GM18507 (cell line): ENCODE measurements at places on chromosomes 5 and 9.
A peak's percentile ranks its signal among the peaks of the same experiment; 100 is the strongest.

- DNase-seq: no peak
These were observed 145.9 kb downstream of the ROR2 start for GRCh38 chr9:91803970-91804752.

DNA sequence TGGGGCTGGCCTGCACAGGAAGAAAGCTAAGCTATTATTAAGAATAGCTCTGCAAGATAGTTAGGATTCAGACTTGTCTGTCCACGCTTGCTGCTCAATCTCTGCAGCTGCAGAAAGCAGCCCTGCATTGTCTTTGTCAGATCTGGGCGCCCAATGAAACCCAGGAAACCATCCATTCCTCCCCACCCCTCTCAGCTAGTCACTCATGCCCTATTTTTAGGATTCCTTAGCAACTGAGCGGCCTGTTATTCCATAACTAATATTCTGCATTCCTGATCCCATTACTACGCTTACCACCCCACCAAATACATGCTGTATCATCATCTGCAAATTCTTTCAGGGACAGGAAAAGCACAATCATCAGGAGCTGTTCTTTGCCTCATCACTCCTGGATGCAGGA is 52.9 kb upstream of the APC start:
- DNase-seq: no peak

DNA sequence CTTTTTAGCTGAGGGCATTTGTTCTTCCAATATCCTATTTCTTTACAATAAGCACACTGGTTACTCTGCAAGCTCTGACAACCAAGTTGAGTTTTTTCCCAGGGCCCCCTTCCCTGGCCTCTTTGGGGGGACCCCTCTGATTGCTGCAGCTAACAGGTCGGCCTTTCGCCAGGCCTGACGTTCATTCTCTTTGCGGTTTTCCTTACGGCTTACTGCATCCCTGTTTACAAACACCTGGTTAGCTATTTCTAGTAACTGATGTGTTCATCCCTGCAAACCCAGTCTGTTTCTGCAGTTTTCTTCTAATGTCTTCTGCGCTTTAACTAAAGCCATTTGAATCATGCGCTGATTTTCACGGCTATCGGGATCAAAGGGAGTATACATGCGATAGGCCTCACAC is 37.5 kb upstream of the PPP1R26 start:
- DNase-seq: no peak

GRCh38 chr5:32290922-32291321 is 21.8 kb downstream of the MTMR12 start:
- DNase-seq: no peak

GRCh38 chr9:133509179-133510083 is 15.3 kb downstream of the MYMK start:
- no peak for DNase-seq

DNA sequence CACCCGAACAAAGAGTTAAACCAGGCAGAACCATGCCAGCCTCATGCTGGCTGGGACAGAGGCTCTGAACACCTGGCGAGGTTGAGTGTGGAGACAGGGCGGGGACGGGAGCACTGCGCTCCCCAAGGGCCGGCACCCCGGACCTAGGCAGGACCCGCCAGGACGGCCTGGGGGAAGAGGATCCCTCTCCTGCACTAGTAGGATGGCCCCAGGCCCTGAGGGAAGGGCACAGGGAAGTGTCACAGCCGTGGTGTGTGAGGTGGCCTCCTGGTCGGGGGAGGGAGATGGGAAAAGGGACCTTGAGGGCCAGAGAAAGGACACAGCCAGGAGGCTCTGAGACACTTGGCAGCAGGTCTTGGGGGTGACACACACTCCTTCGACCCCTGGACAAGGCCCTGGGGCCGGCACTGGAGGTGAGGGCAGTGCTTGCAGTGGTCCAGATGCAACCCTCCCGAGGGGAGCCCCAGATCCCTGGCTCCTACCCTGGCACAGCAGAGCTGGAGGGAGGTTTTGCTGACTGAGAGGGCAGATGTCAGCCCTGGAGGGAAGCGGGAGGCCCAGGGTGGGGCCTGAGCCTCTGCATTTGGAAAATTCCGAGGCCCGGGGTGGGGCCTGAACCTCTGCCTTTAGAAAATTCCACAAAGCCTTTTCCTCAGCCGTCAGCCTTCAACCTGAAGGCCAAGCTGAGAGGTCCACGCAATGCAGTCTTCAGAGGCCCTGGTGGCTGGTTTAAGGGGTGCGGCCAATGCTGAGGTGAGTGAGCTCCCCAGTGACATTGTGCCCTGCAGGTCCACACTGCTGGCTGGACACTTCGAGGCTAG is 24.8 kb upstream of the TERT start:
- DNase-seq: no peak

- no peak for DNase-seq
These were observed 96.8 kb downstream of the PHF2 start for GRCh38 chr9:93673021-93673838.

GRCh38 chr9:134361426-134361825 is 35.2 kb downstream of the RXRA start:
- DNase-seq: no peak

DNA sequence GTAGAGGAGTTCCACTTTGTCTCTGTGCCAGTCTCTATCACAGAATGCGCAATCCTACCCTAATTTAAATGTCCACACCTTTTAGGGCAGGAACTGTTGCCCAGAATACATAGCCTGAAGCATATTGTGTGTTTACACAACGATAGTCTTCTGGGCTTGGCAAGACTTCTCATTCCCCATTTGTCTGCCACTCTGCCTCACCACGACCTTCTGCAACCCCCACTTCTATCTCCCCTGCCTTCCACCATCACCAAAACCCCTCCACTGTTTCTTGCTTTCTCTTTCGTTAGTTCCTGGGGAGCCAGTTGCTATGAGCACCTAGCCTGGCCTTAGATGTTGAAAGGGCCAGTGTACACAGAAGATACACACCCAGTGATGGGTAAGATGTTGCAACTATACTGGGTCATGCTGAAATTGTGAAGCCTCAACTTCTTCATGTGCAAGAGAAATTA is 883 bp upstream of the RNF145 start:
- no peak for DNase-seq

- no peak for DNase-seq
These were observed 27.2 kb upstream of the KLF9 start for GRCh38 chr9:70441622-70442021.

DNA sequence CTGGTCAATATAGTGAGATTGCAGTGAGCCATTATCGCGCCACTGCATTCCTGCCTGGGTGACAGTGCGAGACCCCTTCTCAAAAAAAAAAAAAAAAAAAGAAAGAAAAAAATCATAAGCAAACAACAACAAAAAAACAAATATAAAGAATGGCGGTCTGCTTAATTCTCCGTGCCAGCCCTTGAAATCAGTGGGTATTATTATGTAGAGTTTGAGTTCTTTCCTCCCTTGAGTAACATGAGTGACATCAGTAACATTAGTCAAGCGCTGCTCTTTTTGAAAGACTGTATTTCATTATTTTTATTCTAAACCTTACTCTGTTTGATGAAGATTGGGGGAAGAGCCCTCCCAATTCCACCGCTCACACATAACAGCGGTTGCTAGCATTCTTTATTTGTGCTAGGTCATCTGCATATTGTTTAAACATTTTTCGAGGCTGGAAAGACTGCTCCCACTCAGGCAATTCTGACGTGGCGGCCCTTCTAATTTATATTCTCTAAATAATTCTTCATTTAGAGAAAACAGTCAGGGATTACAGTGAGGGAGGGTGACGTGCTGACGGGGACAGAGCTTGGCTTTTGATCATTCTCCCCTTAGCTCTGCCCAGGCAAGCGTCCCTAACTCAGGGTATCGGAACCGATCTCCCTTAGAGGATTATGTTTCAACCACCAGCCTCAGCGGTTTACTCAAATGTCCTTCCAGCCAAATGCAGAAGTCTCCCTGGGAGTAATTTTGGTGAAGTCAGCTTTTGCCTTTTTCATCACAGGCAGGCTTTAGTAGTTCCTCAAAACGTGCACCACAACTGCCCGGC is 860 bp upstream of the MARCHF6 start:
- DNase-seq: no peak

DNA sequence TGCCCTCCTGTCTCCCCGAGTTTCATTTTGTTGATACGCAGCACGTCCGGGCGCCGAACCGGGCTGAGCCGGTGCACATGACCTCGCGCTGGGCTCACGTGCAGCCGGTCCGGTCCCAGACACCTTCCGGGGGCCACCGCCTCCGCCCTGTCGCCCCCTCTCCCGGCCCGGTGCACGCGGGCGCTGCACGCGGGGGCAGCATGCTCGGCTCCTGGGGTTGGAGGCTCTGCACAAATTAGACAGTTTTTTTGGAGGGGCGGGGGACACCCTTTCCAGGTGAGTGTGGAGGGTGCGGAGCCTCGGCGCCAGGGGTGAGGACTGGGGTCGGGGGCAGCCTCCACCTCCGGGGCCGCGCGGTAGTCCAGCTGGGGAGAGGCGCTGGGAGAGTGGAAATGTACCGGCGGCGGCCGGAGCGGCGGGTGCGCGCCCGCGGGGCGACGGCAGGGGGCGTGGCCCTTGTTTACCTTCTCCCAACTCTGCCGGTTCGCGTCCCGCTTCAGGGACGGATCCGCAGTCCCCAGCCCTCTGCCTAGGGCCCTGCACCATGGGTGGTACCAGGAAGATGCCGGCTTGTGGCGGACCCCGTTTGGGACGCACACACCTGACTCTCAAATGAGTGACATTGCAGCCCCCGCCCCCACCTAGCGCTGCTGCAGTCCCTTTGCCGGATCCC is 1.1 kb downstream of the JADE2 start:
- no peak for DNase-seq

- DNase-seq: peak; percentile 43
These were observed 46.0 kb downstream of the CRB2 start for GRCh38 chr9:123401879-123402513.

DNA sequence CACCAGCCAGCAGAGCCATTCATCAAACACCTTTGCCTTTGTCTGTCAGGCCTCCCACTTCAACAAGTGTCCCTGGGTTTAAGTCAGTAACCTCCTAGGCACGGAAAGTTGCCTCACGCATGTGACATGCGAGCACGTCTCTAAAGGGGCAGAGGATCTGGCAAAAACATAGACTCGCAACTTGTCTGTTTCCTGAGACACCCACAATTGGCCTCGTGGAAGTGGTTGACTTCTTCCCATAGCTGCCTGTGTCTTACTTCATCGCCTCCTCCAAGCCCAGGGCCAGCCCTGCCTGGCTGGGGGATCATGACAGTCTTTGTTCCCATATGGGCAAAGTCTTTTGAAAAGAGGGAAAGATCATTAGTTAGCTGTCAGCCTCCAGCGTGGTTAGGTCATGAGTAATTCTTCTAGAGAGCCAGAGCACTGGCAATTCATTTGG is 35.5 kb upstream of the GLRX start:
- no peak for DNase-seq

DNA sequence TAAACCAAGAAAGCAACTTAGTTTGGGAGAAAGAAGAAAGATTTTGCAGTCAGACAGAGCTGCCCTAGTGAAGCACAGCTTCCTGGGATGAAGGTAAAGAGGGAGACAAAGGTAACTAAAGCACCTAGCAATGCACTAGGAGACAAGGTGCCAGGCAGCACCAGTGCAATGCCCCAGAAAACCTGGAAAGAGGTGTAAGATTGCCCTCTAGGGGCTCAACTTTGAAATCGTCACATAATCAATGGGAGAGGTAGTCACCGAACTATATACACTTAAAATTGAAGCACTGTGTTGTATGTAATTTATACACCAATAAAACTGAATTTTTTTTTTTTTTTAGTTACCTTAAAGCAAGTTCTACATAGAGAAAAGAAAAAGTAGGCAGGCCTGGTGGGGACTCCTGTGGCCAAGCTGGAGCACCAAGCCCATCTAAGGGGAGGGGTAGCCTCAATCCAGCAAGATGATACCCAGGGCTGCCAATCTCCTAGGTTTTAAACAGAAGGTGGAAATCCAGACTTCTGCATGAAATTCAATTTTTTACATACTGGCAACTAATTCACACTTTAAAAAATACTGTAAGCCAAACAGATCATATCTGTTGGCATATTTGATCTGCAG is 48.2 kb downstream of the CDK5RAP2 start:
- no peak for DNase-seq

DNA sequence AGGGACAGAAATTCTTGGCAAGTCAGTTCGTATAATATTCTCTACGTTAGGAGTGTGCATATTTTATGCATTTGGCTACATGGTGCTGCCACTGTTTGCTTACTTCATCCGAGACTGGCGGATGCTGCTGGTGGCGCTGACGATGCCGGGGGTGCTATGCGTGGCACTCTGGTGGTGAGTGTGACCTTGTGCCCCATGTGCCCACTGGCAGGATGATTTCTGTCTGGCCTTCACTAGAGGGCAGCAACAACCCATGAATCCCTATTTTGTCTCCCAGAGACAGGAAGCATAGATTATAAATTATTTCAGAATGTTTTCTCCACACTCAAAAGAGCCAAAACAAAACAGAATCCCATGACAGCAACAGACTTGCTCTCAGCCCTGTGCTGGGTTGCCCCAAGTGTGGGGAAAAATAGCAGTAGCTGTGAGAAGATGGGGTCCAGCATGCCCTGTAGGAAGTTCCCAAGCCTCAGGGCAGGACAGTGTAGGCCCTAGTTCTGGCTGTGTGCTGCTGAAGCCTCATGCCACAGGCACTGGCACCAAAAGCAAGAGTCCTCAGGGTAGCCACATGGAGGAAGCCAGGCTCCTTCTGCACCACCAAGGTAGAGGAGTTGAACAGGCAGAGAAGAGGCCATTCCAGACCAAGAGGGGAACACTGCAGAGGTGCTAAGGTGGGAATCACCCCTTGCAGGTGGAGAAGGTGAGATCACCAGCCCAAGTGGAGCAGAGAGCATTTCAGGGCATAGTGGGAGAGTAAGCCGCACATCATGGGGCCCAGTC is 16.0 kb downstream of the SLC22A5 start:
- DNase-seq: peak; percentile 55

DNA sequence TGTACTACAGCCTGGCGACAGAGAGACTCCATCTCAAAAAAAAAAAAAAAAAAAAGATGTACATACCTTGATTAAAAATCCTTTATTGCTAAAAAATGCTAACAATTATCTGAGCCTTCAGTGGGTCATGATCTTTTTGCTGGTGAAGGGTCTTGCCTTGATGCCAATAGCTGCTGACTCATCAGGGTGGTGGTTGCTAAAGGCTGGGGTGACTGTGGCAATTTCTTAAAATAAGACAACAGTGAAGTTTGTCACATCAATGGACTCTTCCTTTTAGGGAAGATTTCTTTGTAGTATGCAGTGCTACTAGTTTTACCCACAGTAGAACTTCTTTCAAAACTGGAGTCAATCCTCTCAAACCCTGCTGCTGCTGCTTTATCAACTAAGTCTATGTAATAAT is 33.9 kb upstream of the OTULINL start:
- DNase-seq: no peak

- no peak for DNase-seq
These were observed 177.3 kb downstream of the C9orf152 start for GRCh38 chr9:110030632-110031031.

- no peak for DNase-seq
These were observed 1092.0 kb downstream of the MAT2B start for GRCh38 chr5:164597293-164597900.

GRCh38 chr5:3656803-3657202 is 61.2 kb downstream of the IRX1 start:
- no peak for DNase-seq

GRCh38 chr5:154977409-154977808 is 36.1 kb upstream of the KIF4B start:
- DNase-seq: no peak
